Left hindlimb (tissue), 1 donor: ENCODE measurements at places on chromosomes 13 and 19.

GRCh38 chr13:82597747-82598146 lies 1284.5 kb downstream of the SLITRK1 start:
- no peak for DNase-seq

DNA sequence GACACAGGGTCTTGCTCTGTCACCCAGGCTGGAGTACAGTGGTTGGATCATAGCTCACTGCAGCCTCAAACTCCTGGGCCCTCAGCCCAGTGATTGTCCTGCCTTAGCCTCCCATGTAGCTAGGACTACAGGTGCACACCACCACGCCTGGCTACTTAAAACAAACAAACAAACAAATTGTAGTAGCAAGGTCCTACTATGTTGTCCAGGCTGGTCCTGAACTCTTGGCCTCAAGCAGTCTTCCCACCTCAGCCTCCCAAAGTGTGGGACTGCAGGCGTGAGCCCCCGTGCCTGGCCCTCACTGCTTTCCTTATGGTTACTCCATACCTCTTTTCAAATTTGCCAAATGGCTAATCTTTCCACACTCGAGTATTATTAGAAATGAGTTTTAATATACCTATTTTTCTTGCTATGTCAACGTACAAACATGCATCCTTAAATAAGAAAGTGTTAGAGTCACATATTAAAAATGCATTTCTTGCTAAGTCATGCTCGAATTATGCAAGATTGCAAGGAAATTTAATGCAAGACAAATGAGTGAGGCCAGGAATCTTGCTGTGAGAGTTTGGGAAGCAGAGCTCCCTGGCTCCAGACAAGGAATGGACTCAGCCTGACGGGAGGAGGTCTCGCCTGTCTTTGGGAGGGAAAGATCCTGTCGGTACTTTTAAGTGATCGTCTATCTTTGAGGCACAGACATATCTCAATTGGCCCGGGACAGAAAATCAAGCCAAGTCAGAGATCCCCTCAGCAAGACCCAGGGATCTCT lies 39.4 kb downstream of the RFX2 start:
- no peak for DNase-seq

- no peak for DNase-seq
Observed at GRCh38 chr13:63516124-63516523, 2100.5 kb upstream of the PCDH20 start.

GRCh38 chr13:59229401-59229800 lies 934.3 kb downstream of the DIAPH3 start:
- no peak for DNase-seq

GRCh38 chr13:32790731-32791130 lies 204.5 kb downstream of the PDS5B start:
- DNase-seq = no peak

- DNase-seq = no peak
Observed at GRCh38 chr19:33063356-33063752, 1.3 kb downstream of the RHPN2 start.

GRCh38 chr19:16942583-16942982 lies 53.8 kb downstream of the F2RL3 start:
- no peak for DNase-seq

DNA sequence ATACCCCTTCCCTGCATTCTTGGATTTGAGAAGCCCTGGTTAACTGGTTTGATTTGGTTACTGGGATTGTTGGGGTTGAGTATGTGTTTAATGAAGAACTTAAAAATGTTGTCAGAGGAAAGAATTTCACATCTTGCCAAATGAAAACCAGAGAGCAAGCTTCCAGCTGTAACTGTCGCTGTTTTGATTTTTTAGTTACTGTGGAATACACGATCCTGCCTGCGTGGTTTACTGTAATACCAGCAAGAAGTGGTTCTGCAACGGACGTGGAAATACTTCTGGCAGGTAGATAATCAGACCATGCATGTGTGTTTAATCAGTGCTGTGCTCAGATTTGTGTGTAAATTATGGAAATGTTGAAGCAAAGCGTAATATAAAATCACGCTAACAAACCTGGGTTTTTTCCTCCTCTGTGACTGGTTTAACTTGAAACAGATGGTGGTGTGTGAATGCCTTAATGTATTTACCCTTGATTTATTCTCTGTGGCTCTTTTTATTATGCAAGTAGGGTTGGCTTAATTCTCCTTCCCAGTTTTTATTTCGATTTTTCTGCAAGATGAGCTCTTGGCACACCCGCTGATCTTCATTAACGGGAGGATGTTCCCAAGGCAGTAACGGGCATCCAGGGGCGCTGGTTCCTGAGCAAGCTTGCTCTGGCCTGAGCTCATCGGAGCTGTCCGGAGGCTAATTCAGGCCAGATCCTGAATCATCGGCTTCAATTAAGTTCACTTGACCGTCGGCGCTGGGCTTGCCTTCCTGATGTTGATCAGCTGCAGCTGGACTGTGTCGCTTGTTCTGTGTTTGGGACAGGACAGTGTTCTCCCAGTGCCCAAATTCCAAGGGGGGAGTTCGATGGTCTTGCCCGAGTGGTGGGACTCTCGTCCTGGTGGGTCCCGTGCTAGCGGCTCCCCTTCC lies 16.0 kb downstream of the UPF1 start:
- no peak for DNase-seq

GRCh38 chr19:35879770-35880317 lies 11.5 kb downstream of the APLP1 start:
- DNase-seq = peak; percentile 89

- no peak for DNase-seq
Observed at GRCh38 chr19:16637535-16637934, 9.5 kb upstream of the MED26 start.

GRCh38 chr19:3055741-3056416 lies 6.4 kb downstream of the TLE5 start:
- no peak for DNase-seq

DNA sequence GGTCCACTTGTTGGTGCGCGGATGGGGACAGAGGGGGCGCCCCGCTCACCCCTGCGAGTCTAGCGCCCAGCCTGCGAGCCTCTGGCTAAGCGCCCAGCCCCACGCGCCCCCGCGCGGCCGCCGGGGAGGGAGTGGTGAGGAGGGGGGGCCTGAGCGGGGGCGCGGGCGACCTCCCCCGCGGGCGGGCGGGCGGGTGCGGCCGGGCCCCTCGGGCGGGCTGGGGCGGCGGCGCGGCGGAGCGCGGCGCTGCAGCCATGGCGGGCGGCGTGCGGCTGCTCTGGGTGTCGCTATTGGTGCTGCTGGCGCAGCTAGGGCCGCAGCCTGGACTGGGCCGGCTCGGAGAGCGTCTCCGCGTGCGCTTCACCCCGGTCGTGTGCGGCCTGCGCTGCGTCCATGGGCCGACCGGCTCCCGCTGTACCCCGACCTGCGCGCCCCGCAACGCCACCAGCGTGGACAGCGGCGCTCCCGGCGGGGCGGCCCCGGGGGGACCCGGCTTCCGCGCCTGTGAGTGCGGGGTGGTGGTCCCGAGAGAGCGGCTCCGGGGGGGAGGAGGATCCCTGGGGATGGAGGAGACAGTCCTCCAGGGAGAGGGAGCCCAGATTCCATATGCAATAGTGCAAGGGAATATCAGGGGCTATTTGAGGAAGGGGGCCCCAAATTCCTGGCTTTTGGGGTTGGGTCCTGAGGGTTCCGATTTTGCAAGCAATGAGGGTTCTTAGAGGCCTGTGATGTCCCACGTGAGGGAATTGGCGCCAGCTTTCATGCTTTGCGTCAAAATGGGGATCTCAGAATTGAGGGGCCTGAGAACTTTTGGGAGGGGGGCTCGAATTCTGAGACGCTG lies at the start of gene LTBP4:
TSS of gene LTBP4 (plus strand) at position 236 of the 841 bp plus-strand sequence. CDS start at position 255, 19 bp downstream.
- peak; percentile 75 for DNase-seq

GRCh38 chr19:49592486-49593232 lies 1.7 kb downstream of the PRR12 start:
- peak; percentile 46 for DNase-seq
